CD8-positive, alpha-beta T cell (primary cell): ENCODE measurements at places on chromosomes 4 and X. TPM values are rescaled to one million over a fixed set of nuclear protein-coding genes. Genes with fewer than 3 reads are reported as not detected.

- DNase-seq, result no peak
Observed at GRCh38 chrX:142711796-142712290, 313.9 kb upstream of the SPANXN4 start.

DNA sequence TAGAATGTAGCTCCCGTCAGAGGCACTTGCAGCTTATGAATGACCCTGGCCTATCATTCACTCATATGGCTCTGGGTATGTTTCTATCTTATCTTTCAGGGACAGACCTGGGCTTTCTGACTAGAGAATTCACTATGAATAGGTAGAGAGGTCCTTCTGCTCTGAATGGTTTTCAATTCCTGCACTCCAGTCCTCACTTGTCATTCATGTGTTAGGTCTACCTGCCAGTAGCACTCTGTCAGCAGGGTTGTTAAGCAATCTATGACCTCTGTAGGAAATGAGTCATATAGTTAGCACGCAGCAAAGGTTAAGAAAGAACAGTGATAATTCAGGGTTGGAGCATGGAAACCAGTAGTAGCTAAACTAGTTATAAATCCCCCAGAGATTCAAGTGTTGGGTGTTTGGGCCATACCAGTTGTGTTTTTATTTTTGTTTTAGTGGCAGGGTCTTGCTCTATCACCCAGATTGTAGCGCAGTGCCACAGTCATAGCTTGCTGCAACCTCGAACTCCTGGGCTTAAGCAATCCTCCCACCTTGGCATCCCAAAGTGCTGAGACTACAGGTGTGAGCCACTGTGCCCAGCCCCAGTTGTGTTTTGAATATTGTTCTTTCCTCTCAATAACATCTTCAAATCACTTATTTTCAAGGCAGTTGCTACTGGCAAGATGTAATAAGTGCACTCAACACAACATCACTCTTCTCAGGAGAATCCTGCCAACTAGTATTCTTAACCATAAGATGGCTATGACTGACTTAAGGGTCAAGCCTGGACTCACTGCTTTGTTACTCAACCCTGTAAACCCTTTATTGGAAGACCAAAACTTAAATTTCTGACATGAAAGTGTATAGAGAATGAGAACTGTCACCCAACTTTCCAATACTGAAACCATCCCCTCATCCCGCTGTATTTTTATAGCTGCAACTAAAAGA, 25.1 kb downstream of the ARL13A start:
- no peak for DNase-seq

GRCh38 chr4:70901607-70901983, 574 bp upstream of the MOB1B start:
- DNase-seq, result no peak

- DNase-seq, result peak; percentile 57
Observed at GRCh38 chr4:825063-825970, 612 bp downstream of the CPLX1 start.

DNA sequence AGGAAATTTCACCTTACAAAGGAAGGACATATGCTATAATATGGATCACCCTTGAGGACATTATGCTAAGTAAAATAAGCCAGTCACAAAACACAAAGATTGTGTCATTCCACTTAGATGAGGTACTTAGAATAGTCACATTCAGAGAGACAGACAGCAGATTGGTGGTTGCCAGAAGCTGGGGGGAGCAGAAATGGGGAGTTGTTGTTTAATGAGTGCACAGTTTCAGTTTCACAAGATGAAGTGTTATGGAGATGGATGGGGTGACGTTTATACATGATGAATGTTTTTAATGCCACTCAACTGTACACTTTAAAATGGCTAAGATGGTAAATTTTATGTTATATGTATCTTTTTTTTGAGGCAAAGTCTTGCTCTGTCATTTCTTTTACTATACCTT, 14.8 kb upstream of the SPON2 start:
- peak; percentile 87 for DNase-seq

DNA sequence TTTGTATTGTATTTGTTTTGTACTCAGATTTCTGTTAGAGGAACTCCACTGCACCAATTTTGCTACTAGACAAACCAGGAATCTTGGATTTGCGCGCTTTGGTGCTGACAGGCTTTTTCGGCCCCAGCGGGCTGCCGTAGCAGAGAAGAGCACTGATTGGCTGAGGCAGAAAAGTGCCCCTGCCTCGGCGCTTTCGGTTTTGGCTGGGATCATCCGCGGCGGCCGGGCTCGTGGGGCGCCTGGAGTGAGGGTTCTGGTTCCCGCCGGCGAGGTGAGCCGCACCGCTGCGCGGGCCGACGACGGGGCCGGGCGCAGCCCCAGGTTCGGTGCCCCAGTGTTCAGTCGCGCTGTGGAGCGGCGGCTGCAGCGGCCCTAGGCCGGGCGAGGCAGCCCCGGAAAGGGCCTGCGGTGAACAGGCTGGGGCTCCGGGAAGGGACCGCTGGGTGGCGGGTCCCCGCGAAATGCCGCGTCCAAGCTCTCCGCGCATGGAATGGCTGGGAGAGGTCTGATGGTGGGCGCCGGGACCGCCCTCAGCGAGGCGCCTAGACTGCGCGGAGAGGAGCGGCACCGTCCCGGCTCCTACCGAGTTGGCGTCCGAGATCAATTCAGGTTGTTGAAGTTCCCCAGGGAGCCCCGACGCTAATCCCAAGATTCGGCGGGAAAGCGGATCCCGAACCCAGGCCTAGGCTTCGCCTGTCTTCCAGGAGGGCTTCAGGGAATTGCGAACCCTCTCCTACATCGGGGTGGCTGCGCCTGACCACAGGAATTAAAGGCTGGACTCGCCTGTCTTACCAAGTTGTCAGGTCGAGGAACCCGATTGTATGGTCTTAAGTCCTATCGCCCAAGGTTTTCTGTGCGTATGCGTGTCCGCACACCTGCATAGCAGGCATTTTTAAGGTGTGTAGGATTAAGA, at the start of gene LSM6:
Gene LSM6, plus strand, starts transcription at position 178 of the 913 bp plus-strand sequence. CDS start 7,204 bp downstream, outside the sequence.
- DNase-seq, result peak; percentile 79

GRCh38 chrX:19889582-19890342, 2.4 kb upstream of the SH3KBP1 start:
- peak; percentile 20 for DNase-seq

GRCh38 chr4:6236816-6237390, 32.7 kb upstream of the WFS1 start:
- DNase-seq, result no peak

DNA sequence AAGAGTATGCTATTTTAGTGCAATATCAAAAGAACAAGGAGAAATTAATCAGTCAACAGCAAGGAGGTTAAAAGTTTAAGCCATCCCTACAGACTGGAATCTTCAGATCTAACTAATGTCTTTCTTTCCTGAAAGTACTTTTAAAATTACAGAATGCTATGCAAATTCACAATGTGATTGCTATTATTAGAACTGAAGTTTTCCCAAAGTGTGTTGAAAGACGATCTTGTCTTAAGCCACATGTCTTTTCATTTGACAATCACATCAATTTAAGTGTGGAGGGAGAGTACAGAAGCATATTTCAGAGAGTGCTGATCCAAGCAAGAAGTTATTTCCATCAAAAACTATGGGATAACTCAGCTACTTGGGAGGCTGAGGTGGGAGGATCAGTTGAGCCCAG, 64.7 kb upstream of the TNIP3 start:
- DNase-seq, result no peak

DNA sequence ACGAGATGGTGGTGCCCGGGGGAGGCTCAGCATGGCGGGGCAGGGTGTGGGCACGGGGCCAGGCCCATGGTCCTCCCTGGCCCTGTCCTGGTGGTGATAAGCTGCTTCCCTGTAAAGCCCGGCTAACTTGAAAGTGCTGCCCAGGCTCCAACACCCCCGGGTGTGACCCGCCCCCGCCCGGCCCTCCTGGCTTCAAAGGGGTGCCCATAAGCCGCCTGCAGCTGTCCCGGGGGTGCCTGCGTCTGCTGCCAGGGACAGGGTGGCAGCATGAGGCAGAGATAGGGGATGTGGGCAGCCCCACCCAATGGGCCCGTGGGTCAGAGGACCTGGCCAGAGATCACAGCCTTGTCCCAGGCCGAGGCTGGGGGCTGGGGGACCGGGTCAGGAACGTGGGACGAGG, 18.1 kb downstream of the FGFRL1 start:
- no peak for DNase-seq

DNA sequence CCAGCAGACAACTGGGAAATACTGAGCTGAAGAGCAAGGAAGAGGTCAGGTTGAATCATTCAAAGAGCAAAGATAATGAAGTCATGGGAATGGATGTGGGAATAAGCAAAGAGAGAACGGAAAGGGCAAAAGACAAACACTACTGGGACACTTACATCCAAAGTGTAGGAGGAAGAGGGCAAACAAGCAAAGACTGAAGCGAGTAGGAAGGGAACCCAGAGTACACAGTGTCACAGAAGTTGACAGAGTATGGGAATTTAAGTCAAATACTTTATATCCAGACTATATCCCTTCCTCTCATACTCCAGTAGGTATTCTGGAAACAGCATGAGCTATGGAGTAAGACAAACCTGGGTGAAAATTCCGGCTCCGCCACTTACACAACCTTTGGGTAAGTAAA, 12.5 kb downstream of the GPC3 start:
- DNase-seq, result no peak

GRCh38 chr4:41719417-41719816, 29.1 kb downstream of the PHOX2B start:
- no peak for DNase-seq

DNA sequence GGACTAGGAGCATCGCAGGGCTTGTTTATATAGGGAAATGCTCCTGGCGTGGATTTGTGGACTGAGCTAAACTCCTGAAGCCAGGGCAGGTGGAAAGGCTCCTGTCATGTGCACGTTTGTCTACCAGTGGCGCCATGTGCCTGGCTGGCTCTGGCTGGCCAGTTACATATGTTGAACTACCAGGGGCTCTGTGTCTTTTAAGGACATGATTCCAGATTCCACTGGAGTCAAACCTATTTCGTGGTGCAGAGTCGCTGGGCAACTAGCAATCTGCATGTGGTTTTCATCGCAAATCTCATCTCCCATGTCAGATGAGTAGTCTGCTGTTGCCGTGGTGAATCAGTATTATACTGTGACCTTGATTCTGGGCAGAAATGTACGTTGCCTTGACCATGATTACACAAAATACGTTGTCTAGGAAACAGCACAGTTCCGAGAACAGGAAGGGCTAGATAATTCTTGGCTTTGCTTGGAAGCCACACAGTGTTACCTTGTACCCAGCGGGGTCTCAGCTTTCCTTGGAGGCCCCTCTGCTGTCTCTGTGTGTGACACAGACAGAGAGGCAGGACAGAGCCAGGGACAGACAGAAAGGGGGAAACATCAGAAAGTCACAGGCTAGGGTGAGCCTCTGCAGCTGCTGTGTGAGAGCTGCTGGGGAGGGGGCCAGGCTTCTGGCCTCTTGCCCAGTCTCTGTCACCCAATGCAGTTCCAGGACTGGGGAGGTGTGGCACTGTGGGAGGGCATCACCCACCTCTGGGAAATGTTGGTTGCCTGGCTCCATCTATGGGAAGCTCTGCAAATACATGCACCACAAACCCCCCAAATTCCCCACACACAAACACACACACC, 19.2 kb downstream of the PNMA6E start:
- DNase-seq, result no peak

DNA sequence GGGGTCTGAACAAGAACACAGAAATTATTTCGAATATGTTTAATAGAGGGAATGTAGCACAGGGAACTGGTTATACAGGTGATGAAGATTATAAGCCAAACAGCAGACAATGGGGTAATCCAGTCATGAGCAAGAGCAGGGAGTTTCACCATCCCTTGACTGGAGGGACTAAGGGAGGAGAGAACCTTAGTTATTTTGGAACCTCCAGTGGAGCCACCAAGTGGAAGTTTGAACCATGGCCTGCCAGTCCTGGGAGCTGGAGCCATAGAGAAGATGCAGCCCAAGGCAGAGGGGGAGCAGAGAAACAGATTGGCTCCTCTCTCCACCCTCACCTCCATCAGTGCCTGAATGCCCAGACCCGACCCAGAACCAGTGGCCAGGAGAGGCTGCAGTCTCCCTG, 264.6 kb upstream of the RASGEF1B start:
- DNase-seq, result no peak

DNA sequence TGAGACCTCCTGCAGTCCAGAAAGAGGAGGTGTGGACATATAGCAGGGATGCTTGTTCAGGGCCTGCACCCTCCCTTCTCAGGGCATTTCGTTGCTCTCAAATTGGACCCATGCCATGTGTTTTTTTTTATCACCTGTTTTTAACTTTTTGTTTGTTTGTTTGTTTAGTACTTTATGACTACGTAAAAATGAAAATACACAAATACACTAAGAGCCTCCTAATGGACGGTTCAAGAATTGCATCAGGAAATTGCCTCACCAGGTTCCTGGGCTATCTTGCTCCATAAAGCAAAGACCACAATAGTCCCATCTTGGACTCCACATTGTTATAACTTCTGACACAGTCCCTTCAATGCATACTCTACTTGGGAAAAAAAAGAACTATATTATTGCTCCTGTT, 1685.9 kb upstream of the TENM3 start:
- no peak for DNase-seq

GRCh38 chr4:1793496-1793840, 375 bp downstream of the FGFR3 start:
- peak; percentile 47 for DNase-seq

DNA sequence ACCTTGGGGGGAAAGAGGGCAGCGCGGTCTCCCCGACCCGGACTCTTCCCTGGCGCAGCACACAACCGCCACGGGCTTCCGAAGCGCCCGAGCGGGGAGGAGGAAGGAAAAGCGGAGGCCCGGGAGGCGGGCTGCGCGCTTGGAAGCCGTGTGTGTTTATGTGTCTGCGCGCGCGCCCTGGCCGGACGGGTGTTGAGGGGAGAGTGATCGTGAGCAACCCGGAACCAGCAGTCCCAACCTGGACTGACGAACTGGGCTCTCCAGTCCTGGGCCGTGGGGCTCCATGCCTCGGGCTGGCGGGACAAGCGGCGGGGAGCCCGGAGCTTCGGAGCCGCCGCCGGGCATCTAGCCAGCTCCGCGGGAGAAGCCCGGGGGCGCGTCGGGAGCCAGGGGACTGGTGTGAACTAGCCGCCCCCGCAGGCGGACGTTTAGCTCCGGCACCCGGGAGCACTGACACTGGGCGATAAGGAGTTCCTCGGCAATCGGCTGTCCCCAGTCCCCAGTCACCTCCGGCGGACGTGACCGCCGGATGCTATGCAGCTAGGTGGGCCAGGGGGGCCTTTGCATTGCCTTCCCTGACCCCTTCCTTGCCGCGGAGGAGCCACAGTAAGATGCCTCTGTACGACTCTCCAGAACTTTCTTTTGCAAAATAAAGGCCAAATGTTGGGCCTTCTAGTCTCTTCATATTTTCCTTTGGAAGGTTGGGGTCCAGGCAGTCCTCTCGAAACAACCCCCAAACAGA, 74.8 kb upstream of the BCOR start:
- DNase-seq, result no peak

GRCh38 chr4:7960017-7960789, 20.5 kb upstream of the AFAP1 start:
- no peak for DNase-seq

DNA sequence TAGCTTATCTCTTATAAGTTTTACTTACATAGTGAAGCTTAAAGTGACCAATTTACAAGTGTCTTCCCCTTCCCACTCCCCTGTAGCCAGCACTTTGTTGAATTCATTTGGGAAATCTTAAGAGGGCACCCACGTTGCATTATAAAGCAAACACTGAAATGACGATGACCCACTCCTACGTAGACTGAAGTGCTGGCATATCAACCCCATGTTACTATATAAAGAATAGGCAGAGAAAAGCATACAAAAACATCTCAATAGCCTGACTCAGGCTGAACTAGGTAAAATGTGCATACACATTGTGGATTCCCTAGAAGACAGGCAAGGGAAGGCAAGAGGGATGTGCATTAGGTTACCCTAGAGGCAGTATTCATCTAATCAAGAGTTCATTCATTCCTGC, 313.4 kb downstream of the TENM3 start:
- DNase-seq, result no peak

The IL3RA gene
- 0.94 TPM for total RNA-seq

The RBM47 gene
- not detected for total RNA-seq

The SPOCK3 gene
- not detected for total RNA-seq

The TENM3 gene
- not detected for total RNA-seq

The ZFP42 gene
- not detected for total RNA-seq

The FGB gene
- not detected for total RNA-seq
